Activated CD4-positive, alpha-beta T cell treated with anti-CD3 and anti-CD28 coated beads, Interleukin-2, amount 50 U/mL, for 16 hours (primary cell): ENCODE measurements at places on chromosomes 3 and 15.

DNA sequence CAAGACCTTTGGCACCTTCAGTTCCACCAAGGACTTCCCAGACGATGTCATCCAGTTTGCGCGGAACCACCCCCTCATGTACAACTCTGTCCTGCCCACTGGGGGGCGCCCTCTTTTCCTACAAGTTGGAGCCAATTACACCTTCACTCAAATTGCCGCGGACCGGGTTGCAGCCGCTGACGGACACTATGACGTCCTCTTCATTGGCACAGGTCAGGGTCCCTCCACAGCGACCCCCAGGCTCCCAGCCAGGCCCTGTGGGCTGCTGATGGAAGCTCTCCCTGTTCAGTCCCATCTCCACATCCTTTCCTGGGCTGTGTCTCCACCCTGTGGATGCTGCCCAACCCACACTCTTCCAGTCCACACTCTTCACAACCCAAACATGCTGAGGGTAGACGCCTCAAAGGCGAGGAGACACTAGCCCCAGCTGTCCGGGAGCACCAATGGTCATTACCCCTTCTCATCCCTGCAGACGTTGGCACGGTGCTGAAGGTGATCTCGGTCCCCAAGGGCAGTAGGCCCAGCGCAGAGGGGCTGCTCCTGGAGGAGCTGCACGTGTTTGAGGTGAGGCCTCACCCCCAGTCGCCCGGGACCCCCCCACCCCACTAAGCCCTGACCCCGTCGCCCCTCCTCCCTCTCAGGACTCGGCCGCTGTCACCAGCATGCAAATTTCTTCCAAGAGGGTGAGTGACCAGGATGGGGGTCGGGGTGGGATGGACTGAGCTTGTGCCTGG, 4.3 kb upstream of the LSMEM2 start:
- peak; percentile 80 for DNase-seq

- no peak for DNase-seq
These were observed 513.1 kb upstream of the CBLB start for GRCh38 chr3:106381939-106382335.

- DNase-seq = no peak
These were observed 38.9 kb upstream of the SNTN start for GRCh38 chr3:63613561-63613960.

DNA sequence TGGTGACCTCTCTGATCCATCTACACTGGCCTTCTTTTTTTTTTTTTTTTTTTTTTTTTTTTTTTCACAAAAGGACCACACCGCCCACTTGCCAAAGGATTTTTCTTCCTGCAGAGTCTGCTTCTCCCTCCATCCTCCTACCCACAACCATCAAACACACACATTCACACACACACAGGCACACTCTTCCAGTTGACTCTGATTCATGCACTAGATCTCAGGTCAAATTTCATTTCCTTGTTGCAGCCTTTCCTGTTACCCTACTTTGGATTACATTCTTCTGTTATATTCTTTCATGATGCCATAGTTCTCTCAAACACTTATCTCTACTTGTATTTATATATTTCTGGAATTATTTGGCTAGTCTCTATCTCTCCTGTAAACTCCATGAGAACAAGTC, 133.9 kb downstream of the STAC start:
- DNase-seq = no peak

- DNase-seq = no peak
These were observed 73.1 kb upstream of the PRTG start for GRCh38 chr15:55816017-55816416.

DNA sequence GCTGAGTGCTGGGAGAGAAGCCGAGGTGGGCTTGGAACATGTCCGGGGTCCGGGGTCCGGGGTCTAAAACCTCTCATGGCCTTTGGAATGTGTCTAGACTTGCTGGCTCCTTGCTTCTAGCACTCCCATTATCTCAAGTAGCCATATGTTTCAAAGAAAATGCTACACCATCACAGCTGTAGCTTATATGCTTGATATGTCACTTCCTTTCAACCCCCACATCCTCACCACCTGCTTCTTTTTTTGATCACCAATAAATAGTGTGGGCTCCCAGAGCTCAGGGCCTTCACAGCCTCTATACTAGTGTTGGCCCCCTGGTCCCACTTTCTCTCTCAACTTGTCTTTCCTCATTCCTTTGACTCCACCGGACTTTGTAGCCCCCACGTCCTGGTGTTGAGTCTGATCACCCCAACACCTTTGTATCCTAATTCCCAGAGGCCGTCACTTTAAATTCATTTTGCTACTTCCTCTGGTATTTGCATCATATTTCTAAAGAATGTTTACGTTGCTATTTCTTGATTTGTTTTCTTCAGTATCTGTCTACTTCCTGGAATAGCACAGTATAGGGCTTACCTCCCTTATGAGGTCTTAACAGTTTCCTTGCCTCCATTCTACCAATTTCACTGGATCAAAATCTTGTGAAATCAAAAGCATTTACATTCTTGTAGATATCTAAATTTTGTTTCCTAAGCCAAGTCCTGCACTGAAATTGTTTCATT, 71.9 kb upstream of the CHRNB4 start:
- no peak for DNase-seq

DNA sequence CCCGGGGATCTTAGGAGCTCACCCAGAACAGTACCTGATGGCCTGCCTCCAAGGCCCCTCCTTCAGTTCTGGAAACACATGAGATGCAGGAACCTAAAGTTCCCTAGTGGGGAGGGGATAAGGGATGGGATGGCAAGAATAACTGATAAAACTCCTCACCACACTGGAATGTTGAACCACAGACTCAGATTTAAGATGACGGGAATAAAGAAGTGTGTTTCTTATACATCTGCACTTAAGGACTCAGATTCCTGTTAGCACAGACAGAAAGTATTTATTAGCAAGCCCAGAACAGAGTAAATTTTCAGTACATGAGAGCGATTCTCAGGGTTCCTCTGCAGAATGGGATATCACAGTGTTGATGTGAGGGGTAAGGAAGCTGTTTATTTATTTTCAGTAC, 245.2 kb downstream of the TLE3 start:
- DNase-seq = no peak

DNA sequence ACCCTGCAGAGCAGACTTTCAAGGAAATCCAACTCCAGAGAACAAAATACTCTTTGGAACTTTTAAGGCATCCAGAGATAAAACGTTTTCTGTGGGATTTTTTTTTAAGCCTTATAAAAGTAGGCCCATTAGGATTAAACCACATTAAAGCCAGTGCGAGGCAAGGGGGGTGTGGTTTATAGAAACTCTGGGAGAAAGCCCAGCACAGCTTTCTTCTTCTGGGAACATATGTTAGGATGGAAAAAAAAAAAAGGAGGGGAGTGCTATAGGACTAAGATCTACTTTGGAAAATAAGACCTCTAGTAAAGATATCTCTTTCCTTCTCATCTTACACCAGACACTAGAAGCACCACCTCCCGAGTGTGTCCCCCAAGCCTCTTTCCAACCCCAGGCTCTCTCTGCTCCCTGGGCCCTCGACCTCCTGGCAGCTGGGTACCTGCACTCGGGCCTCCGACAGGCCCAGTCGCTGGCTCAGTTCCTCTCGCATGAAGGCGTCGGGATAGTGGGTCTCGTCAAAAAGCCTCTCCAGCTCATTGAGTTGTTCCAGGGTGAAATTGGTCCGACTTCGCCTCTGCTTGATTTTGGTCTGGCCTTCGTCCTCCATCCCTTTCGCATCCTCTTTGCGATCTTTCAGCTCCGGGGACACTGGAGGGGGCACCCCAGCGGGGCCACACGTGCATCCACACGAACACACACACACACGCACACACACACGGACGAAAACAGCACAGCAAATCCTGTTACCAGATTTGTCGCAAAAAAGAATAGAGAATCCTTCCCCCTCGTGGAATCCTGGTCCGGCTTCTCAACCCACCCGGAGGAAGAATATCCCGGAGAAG, 3.8 kb downstream of the SHOX2 start:
- DNase-seq = no peak

GRCh38 chr3:45480218-45480617, 91.8 kb downstream of the LARS2 start:
- DNase-seq = no peak

DNA sequence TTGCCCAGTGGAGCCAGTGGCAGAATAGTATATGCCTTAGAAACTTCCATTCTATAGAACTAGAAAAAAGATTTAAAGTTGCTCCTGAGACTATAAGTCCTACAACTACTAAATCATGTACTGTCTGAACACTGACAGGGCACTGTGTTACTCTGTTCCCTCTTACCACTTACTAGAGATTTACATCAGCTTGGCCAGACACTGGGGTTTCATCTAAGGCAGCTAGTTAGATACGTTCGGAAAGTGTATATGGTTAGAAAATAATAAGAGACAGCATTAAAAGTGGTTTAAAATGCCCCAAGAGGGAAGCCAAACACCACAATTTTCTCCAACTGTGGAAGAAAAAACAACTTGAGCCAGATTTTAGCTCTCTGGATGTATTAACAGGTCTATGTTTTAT, 97.1 kb downstream of the FBN1 start:
- no peak for DNase-seq

DNA sequence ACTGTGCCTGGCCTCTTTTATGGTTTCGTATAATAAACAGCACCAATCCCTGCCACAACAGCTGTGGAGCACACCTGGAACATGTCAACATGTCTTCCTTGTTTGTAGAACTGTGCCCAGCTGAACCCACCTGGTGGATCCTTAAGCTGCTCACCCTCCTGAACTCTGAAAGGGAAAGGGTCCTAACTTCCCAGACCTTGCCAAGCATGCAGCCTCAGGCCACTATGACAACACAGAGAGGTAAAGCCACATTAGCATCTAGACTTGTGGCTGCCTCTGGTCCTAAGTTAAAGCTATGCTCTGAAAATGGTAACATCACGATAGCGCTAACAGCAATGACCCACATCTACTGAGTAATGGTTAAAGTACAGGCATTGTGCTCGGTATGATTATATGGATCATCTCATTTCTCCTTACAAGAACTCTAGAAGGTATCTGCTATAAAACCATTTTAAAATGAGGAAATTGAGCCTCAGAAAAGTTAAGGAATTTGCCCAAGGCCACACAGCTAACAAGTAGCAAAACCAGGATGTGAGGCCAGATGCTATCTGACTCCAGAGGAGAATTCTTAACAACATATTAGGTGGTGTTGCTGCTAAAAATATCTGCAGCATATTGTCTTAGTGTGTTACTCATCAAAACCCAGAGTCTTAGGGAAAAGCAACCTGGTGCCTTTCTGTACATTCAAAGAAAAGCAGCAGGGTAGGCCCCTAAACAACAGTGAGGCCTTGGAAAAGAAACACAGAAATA, 23.1 kb upstream of the HERC1 start:
- DNase-seq = no peak

DNA sequence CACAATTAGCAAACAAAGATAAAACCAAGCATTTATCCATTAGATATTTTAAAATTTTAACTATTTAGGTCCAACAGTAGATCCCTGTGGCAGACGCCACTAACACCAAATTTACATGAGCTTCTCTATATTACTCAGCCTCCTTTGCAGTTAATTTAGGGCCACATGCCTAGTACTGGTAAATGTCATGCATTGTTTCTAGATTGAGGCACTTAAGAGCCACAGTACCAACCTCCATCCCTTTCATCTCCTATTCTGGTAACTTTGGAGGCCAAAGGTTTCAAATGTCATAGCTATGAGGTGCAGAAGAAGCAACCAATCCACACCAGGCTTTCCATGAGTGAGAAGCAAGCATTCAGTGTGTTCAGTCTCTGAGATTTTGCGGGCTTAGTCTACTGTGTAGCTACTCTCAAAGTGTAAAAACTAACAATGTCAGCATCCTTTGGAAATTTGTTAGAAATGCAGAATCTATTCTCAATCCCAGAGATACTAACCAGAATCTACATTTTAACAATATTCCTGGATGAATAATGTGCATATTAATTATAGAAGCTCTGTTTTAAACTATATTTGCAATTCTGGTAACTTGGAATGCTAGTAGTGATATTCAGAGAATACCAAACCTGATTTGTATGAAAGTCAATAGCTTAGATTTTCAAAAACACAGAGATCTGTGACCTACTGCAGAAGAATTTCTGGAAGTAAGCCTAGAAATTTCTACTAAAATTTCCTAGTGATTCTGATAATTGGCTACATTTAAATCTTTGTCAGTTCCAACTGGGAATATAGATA, 206.3 kb upstream of the CD96 start:
- DNase-seq = peak; percentile 47

- DNase-seq = no peak
These were observed 121.5 kb upstream of the LRRFIP2 start for GRCh38 chr3:37295925-37296324.

- no peak for DNase-seq
These were observed 24.1 kb downstream of the CCDC54 start for GRCh38 chr3:107401301-107401700.
